Memory B cell (primary cell): ENCODE measurements at places on chromosomes 3 and 15.

- H3K27ac ChIP-seq, result no peak overlapping the region
- H3K36me3 ChIP-seq, result no peaks in the 10 kb centered on the region
- no peak for DNase-seq
- no peak overlapping the region for H3K4me3 ChIP-seq
- no peaks in the 10 kb centered on the region for H3K4me1 ChIP-seq
- no peaks in the 10 kb centered on the region for H3K27me3 ChIP-seq
Observed at GRCh38 chr3:120198305-120198878, 86.6 kb downstream of the GPR156 start.

DNA sequence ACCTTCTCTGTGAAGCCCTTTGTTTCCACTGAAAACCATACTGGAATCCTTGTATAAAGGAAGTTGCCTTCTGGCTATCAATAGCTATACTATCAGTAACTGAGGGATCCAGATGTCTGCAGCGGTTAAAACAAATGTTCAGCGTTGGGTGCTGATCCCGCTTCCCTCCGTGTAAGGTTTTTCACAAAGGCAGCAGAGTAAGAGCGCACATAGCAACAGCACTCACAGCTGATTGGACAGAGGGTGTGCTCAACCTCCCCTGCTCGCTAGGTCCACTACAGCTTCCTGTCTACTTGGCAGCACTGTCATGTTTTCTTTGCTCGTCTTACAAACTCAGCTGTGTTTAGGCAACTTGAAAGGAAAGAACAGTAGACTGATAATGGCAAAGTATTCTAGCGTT lies 27.3 kb downstream of the ATOSA start:
- peaks cover 24% of the 10 kb centered on the region for H3K36me3 ChIP-seq
- no peak for DNase-seq
- peak overlapping the region; percentile 86 for H3K27ac ChIP-seq
- H3K4me1 ChIP-seq, result peaks cover 13% of the 10 kb centered on the region
- H3K4me3 ChIP-seq, result no peak overlapping the region

GRCh38 chr3:65412588-65412987 lies 626.1 kb downstream of the MAGI1 start:
- H3K4me3 ChIP-seq, result no peak overlapping the region
- no peak overlapping the region for H3K27ac ChIP-seq
- H3K27me3 ChIP-seq, result no peaks in the 10 kb centered on the region
- H3K4me1 ChIP-seq, result no peaks in the 10 kb centered on the region

- peaks cover 3% of the 10 kb centered on the region for H3K27me3 ChIP-seq
- H3K4me1 ChIP-seq, result peaks cover 2% of the 10 kb centered on the region
- H3K4me3 ChIP-seq, result no peak overlapping the region
- no peaks in the 10 kb centered on the region for H3K36me3 ChIP-seq
- no peak for DNase-seq
Observed at GRCh38 chr3:69194431-69195165, 72.2 kb upstream of the LMOD3 start.

GRCh38 chr3:9669720-9670432 lies 20.6 kb downstream of the MTMR14 start:
- H3K27me3 ChIP-seq, result no peaks in the 10 kb centered on the region
- peak overlapping the region; percentile 33 for H3K27ac ChIP-seq
- DNase-seq, result no peak
- H3K4me1 ChIP-seq, result peaks cover 6% of the 10 kb centered on the region
- H3K4me3 ChIP-seq, result no peak overlapping the region

GRCh38 chr15:50051811-50052419 lies 67.1 kb downstream of the ATP8B4 start:
- no peak overlapping the region for H3K4me3 ChIP-seq
- H3K4me1 ChIP-seq, result no peaks in the 10 kb centered on the region
- peaks cover 5% of the 10 kb centered on the region for H3K27me3 ChIP-seq
- no peak for DNase-seq
- H3K36me3 ChIP-seq, result no peaks in the 10 kb centered on the region
- H3K27ac ChIP-seq, result no peak overlapping the region

DNA sequence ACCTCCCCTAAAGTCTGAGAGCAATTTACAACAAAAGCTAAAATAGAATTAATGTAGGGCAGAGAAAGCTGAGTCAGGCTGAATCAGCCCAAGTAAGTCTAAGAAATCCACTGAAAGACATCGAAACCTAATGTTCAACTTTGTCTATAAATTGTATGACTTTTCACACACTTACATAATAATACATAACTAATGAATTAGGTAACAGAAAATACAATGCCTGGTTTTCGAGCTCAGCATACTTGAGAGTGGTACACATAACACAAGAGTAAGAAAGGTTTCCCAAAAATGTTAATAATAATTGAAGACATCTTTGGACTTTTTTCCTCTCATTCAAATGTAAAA lies 55.3 kb upstream of the VGLL4 start:
- H3K4me1 ChIP-seq, result peaks cover 7% of the 10 kb centered on the region
- no peak for DNase-seq

DNA sequence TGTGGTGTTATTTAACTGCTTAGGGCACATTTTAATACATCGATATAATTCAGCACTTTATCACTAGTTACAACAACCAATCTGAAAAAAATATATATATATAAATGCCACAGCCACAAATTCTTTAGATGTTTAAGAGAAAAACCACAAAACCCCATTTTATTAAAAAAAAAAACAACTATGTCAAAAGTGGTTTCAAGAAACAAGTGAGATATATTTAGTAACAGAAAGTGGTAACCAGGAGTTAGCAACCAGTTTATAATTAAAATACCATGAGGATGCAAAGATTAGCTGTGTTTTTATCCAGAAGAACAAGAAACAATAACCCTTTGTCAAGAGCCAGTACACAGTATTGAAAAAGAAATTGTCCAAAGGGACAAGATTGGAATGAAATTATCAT lies 14.8 kb upstream of the DIPK2A start:
- no peaks in the 10 kb centered on the region for H3K27me3 ChIP-seq
- H3K4me3 ChIP-seq, result no peak overlapping the region
- H3K36me3 ChIP-seq, result no peaks in the 10 kb centered on the region
- H3K27ac ChIP-seq, result no peak overlapping the region
- no peak for DNase-seq

DNA sequence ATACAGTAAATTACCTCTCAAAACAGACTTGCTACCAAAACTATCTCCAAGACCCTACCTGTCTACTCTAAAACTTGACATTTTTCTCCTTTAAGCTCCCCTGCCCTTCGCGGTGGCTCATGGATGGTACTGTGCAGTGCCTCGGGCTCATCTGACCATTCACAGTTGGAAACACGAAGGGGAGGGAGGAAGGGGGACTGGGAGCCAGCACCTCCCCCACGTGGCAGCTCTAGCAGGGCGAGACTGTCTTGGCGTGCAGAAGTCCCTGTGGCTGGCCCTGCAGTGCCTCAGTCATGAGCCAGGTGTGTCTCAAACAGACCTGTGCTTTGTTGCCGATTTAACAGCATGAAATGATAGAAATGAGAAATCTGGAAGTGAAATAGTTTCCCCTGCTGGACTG lies 372.0 kb downstream of the GABRG3 start:
- H3K4me3 ChIP-seq, result no peak overlapping the region
- H3K36me3 ChIP-seq, result no peaks in the 10 kb centered on the region
- no peak overlapping the region for H3K27ac ChIP-seq
- DNase-seq, result no peak
- H3K4me1 ChIP-seq, result no peaks in the 10 kb centered on the region

DNA sequence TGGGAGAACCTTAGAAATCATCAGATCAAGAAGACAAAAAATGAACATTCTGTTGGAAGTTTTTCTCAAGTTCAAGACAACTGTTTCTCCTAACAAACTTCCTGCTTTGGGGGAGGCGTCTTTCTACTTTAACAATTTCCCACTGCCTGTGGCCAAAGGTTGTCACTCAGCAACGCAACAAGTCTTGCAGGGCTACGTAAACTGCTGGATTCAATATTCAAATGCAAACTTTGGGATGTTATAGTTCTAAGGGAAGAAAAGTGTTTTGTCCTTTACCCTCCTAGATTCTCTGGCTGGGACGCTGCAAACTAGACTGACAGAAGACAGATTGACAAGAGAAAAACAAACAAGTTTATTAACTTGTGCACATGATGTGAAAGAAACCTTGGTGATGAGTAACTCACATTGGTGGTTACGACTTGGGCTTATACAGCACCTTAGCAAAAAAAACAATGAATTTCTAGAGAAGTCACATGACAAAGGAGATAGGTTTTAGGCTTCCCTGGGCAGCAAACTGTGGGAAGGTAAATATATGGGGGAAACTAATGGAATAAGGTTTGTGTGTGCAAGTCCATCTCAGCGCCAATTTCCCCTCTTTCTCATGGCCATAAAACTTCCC lies 34.0 kb upstream of the ARPIN start:
- DNase-seq, result no peak
- H3K4me1 ChIP-seq, result no peaks in the 10 kb centered on the region
- no peak overlapping the region for H3K27ac ChIP-seq
- H3K36me3 ChIP-seq, result peaks cover 1% of the 10 kb centered on the region
- H3K4me3 ChIP-seq, result no peak overlapping the region
- peaks cover 3% of the 10 kb centered on the region for H3K27me3 ChIP-seq

GRCh38 chr3:50371133-50371685 lies 11.9 kb upstream of the TMEM115 start:
- no peaks in the 10 kb centered on the region for H3K36me3 ChIP-seq
- peaks cover 11% of the 10 kb centered on the region for H3K4me1 ChIP-seq
- H3K27ac ChIP-seq, result no peak overlapping the region
